ENCODE measurements at places on chromosomes 5 and 9.

DNA sequence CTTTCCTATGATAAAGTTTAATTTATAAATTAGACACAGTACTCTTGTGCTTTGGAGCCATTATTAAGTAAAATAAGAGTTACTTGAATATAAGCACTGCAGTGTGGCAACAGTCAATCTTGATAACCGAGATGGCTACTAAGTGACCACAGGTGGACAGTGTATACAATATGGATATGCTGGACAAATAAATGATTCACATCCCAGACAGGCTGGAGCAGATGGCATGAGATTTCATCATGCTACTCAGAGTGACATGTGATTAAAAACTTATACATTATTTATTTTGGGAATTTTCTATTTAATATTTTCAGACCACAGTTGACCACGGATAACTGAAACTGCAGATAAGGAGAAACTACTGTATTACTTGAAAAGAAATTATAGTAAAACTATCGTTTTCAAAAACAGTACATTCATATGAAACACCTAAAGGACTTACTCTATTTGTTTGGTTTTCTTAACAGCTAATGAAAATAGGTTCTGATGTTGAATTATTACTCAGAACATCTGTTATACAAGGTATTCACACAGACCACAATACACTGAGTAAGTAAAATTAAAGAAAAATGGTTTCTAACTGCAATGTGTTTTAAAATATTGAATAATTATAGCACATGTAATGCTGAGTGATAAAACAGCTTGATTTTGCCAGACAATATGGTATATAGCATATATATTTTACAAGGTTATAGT is 16.0 kb downstream of the LYRM7 start:
- peak; percentile 44 for DNase-seq

DNA sequence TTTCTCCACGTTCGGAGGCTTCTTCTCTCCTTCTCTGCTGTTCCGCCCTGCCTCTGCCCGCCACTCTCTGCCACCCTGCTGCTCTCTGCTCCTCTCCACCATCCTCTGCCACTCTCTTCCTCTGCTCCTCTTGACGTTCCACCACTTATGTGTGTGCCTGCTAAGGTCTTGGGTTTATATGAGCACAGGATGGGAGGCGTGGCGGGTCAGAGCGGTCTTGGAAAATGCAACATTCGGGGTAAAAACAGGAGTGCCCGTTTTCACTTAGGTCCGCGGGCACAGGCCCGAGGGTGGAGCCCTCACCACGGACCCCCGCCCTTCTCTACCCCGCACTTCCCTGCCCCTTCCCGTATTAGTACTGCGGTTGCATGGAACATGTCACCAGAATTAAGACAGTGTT is 114.4 kb upstream of the FBXL7 start:
- no peak for DNase-seq

DNA sequence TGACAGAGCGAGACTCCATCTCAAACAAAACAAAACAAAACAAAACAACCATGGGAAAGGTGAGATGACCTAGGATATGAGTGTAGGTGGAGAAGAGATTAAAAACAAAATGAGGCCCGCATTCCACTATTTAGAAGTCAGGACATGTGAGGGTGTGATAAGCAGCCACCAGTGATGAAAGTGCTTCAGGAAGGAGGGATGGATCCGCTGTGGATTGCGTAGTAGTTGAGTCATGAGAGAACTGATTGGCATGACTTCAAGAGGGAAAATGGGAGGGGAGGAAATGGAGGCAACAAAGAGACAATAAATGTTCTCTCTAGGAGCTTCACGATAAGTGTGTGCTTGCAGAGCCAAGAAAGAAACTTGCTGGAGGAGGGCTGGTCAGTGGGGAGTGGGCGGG is 367.6 kb downstream of the ARL15 start:
- DNase-seq: peak; percentile 65

DNA sequence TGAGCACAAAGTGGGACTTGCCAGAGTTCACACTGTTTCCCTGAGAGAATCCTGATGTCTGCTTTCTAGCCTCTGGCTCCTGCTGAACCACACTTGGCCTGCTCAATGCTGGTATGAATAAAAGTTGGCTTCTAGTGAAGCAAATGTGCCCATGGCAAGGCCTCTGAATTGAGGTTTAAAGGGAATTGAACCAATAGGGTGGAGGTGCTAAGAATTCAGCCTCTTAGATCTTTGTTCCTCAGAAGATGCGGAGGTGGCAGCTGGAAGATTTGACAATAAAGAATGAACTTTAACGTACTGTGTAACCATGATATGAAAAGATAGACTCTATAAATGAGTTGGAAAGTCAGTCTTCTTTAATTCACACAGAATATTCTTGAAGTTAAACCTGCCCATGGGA is 57.2 kb downstream of the RASGRF2 start:
- no peak for DNase-seq
